ENCODE measurements at places on chromosomes 2 and 18.

- no peak for DNase-seq
Observed at GRCh38 chr2:224101820-224102630, 62.9 kb upstream of the SERPINE2 start.

- DNase-seq, result no peak
Observed at GRCh38 chr2:45483997-45484396, 127.1 kb downstream of the SRBD1 start.

- no peak for DNase-seq
Observed at GRCh38 chr2:194550702-194551101, 1106.3 kb upstream of the SLC39A10 start.

- no peak for DNase-seq
Observed at GRCh38 chr2:95110395-95110794, 11.2 kb downstream of the MRPS5 start.

DNA sequence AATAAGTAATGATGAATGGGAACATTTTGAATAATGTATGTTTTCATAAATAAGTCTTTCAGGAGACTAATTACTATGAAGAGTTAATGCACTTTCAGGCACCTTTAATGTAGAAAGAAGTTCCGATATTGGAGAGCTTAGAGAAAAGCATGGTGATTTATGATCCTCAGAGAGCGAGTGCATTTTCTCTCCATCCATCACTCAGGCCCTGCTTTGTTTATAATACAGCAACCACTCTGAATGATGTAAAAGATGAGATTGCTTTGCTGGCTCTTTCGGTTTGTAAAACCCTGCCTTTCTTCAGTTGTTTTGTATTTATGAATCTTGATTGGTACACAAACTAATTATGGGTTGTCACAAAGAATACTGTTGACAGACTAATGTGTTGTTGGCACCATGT lies 132.0 kb downstream of the NYAP2 start:
- DNase-seq, result no peak
